ENCODE measurements at places on chromosomes 11 and 22. TPM values are rescaled to one million over a fixed set of nuclear protein-coding genes. Genes with fewer than 3 reads are reported as not detected.

EIF3L gene
- 325 TPM for total RNA-seq

SMTNL1 gene
- total RNA-seq, result not detected

CBLIF gene
- total RNA-seq, result not detected

SLC22A12 gene
- not detected for total RNA-seq

RFPL1 gene
- total RNA-seq, result not detected

SGSM1 gene
- total RNA-seq, result not detected

SMCO4 gene
- 39.5 TPM for total RNA-seq

SAMM50 gene
- total RNA-seq, result 58.8 TPM

ALKBH8 gene
- total RNA-seq, result 9.2 TPM

MRGPRX4 gene
- not detected for total RNA-seq

LDHAL6A gene
- not detected for total RNA-seq

RHOD gene
- 26.0 TPM for total RNA-seq

BTBD18 gene
- not detected for total RNA-seq

RAG2 gene
- not detected for total RNA-seq

CASP4 gene
- total RNA-seq, result 205 TPM

TSPO gene
- total RNA-seq, result 967 TPM

KRTAP5-2 gene
- total RNA-seq, result not detected

MPPED2 gene
- total RNA-seq, result not detected

PAMR1 gene
- total RNA-seq, result 0.10 TPM

POU2AF1 gene
- total RNA-seq, result not detected

KMT5B gene
- 10.5 TPM for total RNA-seq

HPX gene
- 0.27 TPM for total RNA-seq

WNT7B gene
- total RNA-seq, result 0.05 TPM

TRPC6 gene
- total RNA-seq, result 0.15 TPM

MMP13 gene
- not detected for total RNA-seq

KCNJ11 gene
- total RNA-seq, result 0.30 TPM

ZNF280A gene
- not detected for total RNA-seq

SPCS2 gene
- 30.4 TPM for total RNA-seq

HTR3A gene
- total RNA-seq, result not detected

HIC2 gene
- 2.3 TPM for total RNA-seq

TIMM10B gene
- 20.7 TPM for total RNA-seq

MYOD1 gene
- not detected for total RNA-seq

USP28 gene
- 19.5 TPM for total RNA-seq

TRIM68 gene
- total RNA-seq, result 7.4 TPM

IGLL5 gene
- total RNA-seq, result not detected

DDI1 gene
- total RNA-seq, result not detected

BLID gene
- not detected for total RNA-seq

FJX1 gene
- total RNA-seq, result 79.0 TPM

OR4D5 gene
- not detected for total RNA-seq

MYEOV gene
- total RNA-seq, result 10.7 TPM

PDGFB gene
- total RNA-seq, result 190 TPM

TSGA10IP gene
- total RNA-seq, result not detected

CRYAB gene
- total RNA-seq, result not detected

RPS13 gene
- 1,477 TPM for total RNA-seq

SERPINH1 gene
- total RNA-seq, result 687 TPM

PKNOX2 gene
- total RNA-seq, result not detected

SCGB2A2 gene
- not detected for total RNA-seq

KRTAP5-1 gene
- not detected for total RNA-seq

C11orf42 gene
- total RNA-seq, result not detected

SRSF8 gene
- 21.4 TPM for total RNA-seq

ROBO4 gene
- 405 TPM for total RNA-seq

MLC1 gene
- not detected for total RNA-seq

UBQLNL gene
- total RNA-seq, result not detected

TEX12 gene
- 0.25 TPM for total RNA-seq
